ENCODE measurements at places on chromosomes 12 and 14.

DNA sequence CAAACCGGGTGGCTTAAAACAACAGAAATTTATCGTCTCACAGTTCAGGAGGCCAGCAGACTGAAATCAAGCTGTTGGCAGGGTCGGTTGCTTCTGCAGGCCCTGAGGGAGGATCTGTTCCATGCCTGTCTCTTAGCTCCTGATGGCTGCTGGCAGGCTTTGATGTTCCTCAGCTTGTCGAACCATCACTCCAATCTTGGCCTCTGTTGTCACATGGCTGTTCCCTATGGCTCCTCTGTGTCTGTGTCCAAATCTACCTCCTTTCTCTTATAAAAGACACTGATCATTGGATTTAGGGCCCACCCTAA lies 14.0 kb downstream of the NFATC4 start:
- no peak for DNase-seq

DNA sequence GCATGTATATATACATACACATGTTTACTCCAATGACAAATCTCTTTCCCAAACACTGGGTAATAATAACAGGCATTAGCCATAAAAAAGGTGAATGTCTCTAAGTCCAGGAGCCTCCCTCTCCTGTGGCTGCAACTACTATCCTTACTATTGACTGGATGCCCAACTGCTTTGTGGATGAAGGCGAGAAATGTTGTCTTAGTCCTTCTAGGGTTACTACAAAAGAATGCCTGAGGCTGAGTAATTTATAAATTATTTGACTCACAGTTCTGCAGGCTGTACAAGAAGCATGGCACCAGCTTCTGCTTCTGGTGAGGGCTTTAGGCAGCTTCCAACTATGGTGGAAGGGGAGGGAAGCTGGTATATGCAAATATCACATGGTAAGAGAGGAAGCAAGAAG lies 366.0 kb upstream of the DDHD1 start:
- DNase-seq: peak; percentile 61

DNA sequence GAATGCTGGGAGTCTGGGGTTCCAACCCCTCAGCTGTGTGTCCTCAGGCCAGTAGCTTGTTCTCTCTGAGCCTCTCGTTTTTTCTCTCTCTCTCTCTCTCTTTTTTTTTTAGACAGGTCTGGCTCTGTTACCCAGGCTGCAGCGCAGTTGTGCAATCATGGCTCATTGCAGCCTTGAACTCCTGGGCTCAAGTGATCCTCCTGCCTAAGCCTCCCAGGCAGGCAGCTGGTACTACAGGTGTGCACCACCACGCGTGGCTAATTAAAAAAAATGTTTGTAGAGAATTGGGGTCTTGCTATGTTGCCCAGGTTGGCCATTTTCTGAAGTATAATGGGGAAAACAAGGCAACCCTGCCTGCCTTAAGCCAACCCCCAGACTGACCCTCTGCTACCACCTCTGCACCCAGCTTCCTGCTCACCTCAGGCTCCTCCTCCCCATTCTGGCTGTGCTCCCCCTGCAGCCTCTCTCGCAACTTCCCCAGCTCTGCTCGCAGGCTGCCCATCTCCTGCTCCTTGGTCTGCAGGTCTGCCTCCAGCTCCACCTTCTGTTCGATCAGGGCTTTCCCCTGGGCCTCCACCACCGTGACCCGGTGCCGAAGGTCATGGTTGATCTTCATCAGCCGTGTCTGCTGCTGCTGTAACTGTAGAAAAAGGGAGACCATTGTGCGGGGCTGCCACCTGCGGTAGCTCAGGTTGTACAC lies 35.2 kb downstream of the RILPL1 start:
- DNase-seq: no peak

DNA sequence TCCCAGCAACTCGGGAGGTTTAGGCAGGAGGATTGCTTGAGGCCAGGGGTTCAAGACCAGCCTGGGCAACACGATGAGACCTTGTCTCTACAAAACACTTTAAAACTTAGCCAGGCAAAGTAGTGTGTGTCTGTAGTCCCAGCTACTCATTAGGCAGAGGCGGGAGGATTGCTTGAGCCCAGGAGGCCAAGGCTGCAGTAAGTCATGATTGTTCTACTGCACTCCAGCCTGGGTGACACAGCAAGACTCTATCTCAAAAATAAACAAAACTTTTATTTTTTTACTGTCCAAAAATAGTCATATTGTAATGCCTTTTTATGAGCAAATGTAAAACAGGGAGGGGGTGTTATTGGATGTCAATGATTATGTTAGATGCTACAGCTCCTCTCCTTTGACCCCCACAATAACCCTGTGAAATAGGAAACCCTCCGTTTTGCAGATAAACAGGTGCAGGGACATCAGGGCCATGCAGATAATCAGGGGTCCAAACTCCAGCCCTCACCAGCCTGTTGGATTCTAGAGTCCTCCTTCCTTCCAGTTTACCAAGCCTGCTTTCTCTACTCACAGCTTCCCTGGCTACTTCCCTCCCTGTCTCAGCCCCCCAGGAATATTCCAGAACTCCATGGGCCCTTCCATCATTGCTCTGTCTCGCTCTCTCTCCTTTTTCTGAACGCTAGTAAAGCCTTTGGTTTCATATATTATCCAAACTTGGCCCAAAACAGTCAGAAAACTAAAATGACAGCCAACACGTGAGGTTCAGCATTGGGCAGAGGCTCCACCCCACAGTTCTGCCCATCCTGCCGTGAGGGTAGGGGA lies 5.9 kb upstream of the FBLN5 start:
- no peak for DNase-seq

GRCh38 chr14:43399289-43399688 lies 1107.8 kb downstream of the FSCB start:
- DNase-seq: no peak

All from fibroblast of skin of right quadriceps (primary cell).